Neural progenitor cell (in vitro differentiated cells): ENCODE measurements at places on chromosomes 1 and 21. TPM values are rescaled to one million over a fixed set of nuclear protein-coding genes. Genes with fewer than 3 reads are reported as not detected.

The RSPH1 gene
- total RNA-seq, result 0.04 and 0.34 TPM in 2 replicates

GRCh38 chr1:25046194-25046532 is 116.1 kb upstream of the RUNX3 start:
- no peak for DNase-seq

- no peak for DNase-seq
Observed at GRCh38 chr1:156458181-156458503, 42.4 kb downstream of the MEF2D start.

GRCh38 chr21:35400233-35400939 is 351.3 kb upstream of the RUNX1 start:
- DNase-seq, result peak; percentile 36

DNA sequence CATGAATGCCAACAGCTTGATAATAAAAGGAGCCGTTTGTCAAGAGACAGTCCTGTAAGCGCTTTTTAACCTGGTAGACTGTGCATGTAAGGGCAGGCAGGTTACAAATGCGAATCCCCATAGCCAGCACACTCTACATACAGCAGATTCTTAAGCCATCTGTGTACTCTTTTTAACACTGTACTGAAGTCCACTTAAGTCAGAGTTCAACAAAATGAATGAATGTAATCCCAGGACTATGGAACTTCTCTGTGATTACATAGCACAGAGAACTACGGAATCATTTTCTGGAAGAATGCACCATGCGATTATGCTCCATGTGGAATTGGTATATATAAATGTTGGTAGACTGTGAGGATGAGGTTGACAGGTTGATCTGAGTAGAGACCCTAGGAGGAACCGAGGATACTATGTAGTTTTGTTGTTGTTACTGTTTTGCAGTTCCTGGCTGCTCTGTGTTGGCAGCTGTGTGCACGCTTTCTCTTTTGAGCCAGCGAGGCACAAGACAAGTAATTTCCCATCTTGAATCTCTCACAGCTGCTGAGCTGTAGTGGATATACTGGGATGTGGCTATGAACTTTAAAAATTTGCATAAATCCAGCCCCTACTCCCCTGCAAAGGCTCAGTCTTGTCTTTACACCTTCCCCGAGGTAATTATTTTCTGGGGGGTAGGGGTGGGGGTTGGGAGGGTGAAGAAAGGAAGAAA is 21.9 kb downstream of the LRRC8D start:
- no peak for DNase-seq

The CFAP45 gene
- not detected in 2 replicates for total RNA-seq

DNA sequence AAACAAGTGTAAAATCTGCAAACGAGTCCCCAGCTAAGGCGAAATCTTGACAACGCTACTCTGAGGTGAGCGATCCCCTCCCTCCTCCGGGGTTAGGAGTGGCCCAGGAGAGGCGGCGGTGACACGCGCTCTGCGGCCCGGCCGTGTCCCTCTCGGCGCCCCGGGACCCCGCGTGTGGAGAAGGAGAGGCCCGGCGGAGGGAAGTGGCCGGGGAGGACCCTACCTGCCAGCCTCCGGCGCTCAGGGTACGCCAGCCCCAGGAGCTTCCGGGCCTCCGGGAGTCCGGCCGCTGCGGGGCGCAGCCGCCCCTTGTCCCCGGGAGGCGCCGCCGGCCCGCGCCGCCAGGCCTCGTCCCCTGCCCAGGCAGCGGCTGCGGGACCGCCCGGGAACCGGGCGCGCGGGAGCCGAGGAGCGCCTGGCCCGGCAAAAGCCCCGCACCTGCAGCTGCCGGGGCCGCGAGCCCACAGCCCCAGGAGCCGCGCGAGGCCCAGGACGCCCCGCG is 543 bp downstream of the ABCB10 start:
- peak; percentile 63 for DNase-seq
